ENCODE measurements at places on chromosomes 13 and 19. TPM values are rescaled to one million over a fixed set of nuclear protein-coding genes. Genes with fewer than 3 reads are reported as not detected.
A peak's percentile ranks its signal among the peaks of the same experiment; 100 is the strongest.

DNA sequence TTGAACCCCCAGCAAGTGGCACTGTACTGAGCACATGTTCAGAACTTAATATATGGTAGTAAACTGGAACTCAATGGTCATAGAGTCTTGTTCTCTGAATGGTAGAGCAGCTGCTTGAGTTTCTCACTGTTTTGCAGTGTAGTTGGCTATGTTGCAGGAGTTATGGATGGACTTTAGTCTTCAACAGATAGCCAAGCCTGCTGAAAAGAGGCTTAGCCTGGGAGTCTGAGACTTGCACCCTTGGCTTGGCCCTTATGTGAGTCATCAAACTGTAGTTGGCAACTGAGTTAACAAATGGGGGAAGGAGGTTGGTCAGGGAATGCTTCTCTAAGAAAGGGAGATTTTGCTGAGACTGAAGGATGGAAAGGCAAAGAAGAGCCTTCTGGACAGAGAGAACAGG is 62.5 kb downstream of the C13orf42 start:
- no peak for DNase-seq

DNA sequence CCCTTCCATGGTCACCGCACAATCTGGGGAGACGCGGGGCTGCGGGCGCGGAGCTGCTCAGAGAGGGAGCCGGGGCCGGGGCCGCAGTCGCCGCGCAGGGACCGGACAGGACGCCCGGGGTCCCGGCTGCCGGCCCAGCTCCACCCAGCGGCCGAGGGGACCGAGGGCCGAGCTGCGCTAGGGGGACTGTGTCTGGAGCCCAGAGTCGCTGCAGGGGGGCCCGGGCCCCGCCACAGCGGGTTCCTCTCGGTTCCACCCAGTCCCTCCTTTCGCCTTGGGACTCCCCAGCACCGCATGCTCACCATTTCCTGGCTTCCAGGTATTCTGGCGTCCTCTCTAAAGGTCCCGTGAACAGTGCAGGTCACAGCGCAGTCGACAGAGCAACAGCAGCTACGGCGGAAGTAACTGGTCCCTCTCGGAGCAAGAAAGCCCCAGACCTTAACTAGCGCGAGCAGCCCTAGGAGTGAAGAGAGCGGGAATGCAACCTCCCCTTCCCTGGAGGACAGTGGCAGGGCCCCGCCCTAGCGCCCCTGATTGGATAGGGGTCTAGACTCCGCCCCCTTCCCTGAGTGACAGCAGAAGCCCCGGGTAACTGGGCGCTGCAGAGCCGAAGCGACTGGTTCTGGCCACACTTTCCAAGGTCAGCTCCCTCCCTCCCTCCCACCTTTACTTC is at the start of gene ZNF878:
TSS of gene ZNF878 (minus strand) at position 465 of the 673 bp plus-strand sequence. CDS start at position 305, 160 bp downstream.
- peak; percentile 63 for DNase-seq

DNA sequence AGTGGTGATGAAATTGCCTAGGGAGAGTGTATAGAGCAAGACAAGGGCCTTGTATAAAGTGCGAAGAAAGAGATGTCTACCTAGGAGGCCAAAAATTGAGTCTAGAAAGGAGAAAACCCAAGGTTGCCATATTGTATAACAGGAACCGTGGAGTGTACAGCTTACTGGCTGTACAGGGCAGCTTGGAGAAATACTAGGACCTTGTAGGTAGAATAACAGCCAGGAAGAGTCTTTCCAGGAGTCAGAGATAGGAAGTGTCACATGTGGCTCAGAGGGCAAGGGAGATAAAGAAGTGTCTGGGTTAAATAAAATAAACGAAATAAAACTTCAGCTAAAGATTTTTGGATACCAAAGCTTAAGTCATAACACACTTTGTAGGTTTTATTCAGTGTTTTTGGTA is 12.4 kb downstream of the CDK8 start:
- DNase-seq: no peak

DNA sequence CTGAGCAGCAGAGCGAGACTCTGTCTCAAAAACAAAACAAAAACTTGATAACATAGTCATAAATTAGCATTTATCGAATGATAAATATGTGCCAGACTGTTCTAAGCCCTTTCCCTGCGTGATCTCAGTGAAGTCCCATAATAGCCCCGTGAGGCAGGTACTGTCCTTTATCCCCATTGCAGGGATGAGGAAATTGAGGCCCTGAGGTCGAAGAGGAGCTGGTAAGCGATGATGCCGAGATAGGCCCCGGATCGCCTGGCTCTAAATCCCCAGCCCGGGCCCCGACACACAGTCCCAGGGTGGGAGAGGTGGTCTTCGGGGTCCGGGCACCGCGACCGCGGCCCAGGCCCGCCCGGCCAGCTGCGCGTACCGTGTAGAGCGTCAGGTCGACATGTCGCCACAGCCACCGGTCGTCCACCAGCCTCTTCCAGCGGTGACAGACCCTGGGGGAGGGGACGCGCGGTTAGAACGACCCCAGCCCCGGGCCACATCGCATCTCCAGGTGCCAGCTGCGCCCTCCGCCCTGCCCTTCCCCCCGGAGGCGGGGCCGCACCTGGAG is 625 bp downstream of the FBXL12 start:
- DNase-seq: peak; percentile 10

DNA sequence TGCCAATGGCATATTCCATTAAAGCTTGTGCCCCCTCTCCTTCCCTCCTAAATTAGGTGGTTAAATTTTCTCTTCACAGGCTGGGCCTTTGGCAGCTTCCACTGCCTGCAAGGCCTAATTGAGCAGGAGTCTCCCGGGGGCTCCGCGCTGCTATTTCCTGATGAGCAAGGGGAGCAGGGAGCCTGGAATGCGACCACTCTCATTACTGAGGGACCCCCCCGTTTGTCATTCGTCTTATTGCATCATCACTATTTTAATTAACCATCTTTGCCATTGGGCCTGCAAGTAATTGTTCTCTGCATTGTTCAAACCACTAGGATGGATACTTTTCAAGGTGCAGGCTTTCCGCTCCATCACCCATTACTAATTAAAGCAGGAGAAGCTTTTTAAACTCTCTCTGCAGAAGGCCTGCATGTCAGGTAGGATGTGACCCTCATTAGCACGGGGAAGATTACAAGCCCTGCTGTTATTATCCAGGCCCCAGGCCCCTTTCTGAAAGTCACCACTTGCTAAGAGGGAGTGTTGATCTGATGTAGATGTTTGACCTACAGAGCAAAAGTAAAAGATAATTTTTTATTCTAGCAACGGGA is 142.3 kb downstream of the OXGR1 start:
- DNase-seq: no peak

GRCh38 chr13:70593716-70594115 is 485.5 kb upstream of the KLHL1 start:
- no peak for DNase-seq

DNA sequence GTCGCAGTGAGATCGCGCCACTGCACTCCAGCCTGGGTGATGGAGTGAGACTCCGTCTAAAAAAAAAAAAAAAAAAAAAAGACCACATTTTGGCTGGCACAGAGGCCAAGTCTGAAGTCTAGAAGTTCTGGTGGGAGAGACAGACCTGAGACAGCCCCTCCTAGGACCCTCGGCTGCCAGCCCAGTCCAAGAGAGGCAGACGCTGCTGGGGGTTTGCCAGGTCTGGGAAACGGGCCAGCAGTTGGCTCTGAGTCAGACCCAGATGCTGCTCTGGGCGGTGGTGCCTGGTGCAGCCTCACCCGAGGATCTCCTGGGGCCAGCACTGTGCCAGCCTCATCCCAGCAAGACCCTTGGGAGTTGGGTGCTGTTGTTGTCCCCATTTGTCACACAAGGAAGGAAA is 5.8 kb downstream of the FCHO1 start:
- peak; percentile 68 for DNase-seq

- no peak for DNase-seq
Observed at GRCh38 chr19:2591537-2592291, 110.8 kb downstream of the GNG7 start.

- no peak for DNase-seq
Observed at GRCh38 chr19:36686365-36687213, 823 bp upstream of the ZNF567 start.

GRCh38 chr13:93800342-93800741 is 573.7 kb downstream of the GPC6 start:
- DNase-seq: no peak

DNA sequence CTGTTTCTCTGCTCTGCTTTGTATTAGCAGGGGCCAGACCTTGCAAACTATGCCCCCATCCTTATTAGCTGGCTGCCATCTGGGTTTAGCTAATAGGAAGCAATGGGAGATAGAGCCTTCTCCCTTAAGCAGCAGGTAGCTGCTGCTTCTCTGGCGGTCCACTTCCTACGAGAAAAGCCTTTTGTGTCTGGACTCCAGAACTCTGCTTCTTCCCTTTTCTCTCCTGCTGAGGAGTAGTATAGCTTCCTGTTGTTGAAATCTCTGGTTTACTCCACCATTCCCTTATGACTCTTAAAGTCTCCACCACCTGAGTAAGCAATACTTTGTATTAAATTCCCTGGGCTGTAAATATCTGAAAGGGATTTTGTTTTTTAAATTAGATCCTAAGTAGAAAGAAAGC is 147.1 kb downstream of the DNAJC15 start:
- DNase-seq: no peak

GRCh38 chr13:30234619-30235162 is 72.7 kb downstream of the KATNAL1 start:
- peak; percentile 75 for DNase-seq

GRCh38 chr13:79492918-79493594 is 12.1 kb downstream of the NDFIP2 start:
- no peak for DNase-seq

DNA sequence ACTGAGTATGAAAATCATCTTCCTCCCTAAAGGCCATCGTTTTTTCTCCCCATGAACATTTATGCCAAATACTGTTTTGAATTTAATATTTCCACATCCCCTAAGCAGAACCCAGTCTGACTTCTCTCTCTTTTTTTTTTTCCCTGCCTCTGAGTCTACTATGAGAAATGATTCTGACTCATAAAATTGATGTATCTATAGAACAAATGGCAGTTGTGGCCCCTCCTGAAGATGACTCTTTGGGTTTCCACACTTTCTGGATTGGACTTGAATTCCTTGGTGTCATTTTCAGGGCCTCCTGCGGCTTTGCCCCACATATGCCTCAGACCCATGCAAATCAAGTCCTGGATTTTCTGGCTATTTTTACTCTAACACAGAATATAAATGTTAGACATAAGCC is 22.7 kb upstream of the NAXD start:
- no peak for DNase-seq

DNA sequence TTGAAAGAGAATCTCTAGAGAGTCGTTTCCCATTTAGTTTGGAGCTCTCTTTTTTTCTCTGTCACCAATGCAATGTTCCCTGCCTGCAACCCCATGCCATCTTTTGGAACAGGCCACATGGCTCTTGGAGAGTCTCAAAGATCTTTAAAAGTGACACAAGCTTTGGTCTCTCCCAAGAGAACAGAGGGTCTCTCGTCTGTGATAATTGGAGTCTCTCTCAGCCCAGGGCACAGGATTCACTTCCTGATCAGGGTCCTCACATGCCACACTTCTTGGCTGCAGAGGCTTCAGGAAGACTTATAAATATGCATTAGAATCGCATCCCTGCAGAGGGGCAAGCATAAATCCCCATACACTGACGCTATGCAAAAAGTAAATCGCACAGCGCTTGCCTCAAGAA is 240.5 kb downstream of the IRS2 start:
- DNase-seq: no peak

DNA sequence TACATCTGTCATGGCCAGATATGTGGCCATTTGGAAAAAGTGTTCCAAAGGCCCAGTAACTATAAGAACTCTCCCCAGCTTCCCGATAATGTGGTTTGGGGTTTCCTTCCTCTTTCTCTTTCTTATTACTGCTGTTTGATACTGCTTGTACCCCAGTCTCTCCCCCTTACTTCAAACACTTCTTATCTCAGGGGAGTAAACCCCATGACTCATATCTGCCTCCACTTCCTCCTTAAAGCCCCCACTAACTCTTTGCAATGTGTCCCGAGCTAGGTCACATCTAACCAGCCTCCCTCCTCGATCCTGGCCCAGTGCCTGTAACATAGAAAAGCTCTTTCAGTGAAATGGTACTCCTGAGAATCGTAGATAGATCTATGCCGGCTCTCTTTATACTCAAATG is 82.4 kb upstream of the STARD13 start:
- peak; percentile 15 for DNase-seq

DNA sequence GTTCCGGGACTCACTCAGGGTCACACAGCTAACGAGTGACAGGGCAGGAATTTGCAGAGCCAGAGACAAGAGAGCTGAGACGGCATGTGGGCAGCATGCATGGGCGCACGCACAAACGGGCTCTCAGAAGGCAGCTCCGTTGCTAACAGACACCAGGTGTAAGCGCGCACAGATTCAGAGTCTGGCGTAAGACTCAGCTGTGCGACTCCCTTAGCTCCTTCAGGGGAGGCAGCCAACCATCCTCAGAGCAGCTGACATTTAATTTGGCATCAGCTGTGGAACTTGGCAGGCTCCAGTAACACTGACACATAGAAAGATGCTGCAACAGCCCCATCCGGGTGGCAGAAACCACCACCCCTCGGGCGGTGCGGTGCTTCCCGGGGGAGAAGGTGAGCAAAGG is 7.5 kb upstream of the TM6SF2 start:
- no peak for DNase-seq

DNA sequence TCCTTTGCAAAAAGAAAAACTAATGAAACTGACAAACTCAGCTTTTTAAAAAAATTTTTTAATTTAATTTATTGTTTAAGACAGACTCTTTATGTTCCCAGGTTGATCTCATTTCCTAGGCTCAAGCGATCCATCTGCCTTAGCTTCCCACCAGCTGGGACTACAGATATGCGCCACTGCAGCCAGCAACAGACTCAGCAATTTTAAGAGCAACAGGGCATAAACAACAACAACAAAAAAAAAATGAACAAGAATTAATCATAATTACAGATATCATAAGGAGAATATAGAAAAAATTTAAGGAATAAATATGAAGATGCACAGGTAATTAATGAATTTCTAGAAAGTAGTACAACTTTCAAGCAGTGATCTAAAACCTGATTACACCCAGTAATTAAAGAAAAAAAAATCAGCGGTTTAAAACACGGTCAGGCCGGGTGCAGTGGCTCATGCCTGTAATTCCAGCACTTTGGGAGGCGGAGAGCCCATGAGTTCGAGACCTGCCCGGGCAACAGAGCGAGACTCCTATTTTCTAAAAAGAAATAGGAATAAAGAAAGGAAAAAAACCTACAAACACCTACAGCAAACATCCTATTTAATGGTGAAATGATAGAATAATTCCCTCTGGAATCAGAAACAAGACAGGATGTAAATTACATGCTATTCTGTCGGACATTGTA is 1.4 kb downstream of the ZNF699 start:
- DNase-seq: no peak

ZNF552 gene
- 3.3 TPM for polyA plus RNA-seq

ECSIT gene
- polyA plus RNA-seq: 54.0 TPM

LYPD3 gene
- 0.52 TPM for polyA plus RNA-seq

CEACAM7 gene
- not detected for polyA plus RNA-seq

MEIOSIN gene
- polyA plus RNA-seq: not detected

PBX4 gene
- not detected for polyA plus RNA-seq

HSPB6 gene
- 3.4 TPM for polyA plus RNA-seq
